Activated naive CD4-positive, alpha-beta T cell (primary cell): ENCODE measurements at places on chromosomes 1 and 21.

DNA sequence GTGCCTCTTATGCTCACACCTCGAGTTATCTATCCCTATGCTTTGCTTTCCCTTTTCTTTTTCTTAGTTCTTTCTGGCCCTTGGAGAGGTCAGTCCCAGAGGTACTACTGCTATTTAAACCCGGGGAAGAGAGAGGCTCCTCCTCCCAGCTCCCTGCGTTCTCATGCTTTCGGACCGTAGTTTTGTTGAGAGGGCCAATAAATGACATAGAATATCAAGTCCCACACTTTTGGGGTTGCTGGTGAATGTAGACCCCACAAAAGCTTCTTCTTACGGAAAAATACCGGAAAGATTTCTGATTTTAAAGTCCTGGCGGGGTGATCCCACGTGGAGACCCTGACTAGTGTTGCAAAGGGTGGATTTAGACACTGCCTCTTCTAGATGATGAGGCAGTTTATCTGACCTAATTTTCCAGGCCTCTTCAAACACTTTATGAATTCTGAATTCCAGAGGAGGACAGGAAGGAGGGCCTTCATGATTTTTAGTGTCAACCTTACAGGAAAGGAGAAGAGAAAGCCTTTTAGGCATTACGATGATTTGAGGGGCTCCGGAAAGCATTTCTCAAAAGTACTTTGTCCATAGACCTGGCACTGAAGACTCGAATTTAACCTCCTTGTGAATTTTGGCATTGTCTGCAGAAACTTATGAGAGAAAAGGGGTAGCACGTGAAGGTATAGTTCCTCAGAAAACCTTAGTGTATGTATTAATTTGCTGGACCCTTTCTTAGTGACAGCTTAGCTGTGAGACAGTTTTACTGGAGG, 694 bp downstream of the TMEM167B start:
- no peak for DNase-seq

DNA sequence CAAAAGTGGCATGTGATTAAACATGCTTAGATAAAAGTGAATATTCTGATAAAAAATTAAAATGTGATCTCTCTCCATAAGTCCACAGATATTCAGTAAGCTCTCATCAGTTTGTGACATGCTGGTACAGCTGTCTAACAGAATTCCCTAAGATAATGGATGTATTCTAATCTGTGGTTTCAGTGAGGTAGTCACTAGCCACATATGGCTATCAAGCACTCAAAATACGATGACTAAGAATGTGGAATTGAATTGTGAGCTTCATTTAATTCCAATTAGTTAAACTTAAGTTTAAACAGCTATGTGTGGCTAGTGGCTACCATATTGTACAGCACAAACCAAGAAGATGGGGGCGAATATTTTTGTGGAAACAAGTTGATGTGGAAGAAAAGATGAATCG, 4.1 kb upstream of the REG4 start:
- DNase-seq: no peak

DNA sequence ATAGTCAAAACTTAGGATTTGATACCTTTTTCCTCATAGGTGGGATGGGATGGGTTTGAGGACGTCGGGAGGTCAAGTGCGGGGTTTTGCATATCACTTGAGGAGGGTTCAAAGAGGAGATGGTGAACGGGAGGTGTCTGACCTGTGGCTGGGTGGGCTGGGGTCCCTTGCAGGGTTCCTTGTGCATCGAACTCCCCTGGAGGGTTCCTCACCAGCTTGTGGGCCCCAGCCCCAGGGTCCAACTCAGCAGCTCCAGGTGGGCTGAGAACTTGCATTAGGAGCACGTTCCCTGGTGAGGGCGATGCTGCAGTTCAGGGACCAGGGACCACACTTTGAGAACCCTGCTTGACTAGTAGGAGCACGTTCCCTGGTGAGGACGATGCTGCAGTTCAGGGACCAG, 23.2 kb downstream of the TRPM2 start:
- no peak for DNase-seq

GRCh38 chr21:41916888-41917433, 36.9 kb downstream of the C2CD2 start:
- no peak for DNase-seq

- DNase-seq: no peak
Measured at GRCh38 chr1:61842863-61843514, 100.7 kb downstream of the PATJ start.

- no peak for DNase-seq
Measured at GRCh38 chr21:44702973-44703730, 6.2 kb downstream of the KRTAP10-12 start.

GRCh38 chr1:227795732-227796131, 19.7 kb upstream of the PRSS38 start:
- DNase-seq: no peak

DNA sequence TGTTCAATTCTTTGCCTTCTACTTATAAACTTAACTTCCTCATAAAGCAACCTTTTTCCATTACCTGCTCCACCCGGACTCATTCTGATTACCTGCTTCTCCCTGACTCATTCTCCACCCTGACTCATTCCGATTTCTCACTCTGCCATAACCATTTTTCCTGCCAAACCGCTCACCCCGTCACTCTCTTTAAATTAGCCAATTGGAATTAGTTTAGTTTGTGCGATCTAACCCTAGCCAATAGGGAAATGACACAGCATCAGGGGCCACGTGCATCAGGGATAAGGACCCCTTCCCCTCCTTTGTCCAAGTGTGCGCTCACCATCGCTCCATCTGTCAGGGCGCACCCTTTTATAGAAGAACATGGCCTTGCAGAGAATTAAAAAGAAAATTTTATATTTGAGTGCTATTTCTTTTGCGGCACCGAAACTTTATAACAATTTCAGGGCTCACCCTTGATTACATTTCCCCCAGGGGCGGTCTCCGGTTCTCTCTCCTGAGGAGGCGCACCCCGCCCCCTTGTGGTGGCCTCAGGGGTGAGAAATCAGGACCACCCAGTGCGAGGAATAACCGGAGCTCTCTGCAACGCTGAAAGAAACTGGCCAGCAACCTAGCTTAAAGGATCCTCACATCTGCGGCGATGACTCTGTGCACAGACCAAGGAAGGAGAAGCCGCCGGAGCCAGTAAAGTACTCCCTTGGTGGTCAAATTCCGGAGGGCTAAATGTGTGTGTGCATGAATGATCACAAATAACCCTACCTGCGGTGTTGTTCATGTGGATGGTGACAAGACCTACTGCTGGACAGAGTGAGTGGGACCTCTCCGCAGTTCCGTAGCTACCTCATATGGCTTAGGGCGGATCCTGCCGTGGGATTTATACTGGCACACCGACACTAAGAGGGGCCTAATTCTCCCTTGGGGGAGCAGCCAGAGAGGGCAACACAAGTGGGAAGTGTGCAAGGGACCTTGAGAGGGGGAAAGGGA, 30.3 kb upstream of the CBR3 start:
- peak; percentile 60 for DNase-seq

GRCh38 chr1:207904391-207904790, 6.5 kb downstream of the CD34 start:
- DNase-seq: no peak

DNA sequence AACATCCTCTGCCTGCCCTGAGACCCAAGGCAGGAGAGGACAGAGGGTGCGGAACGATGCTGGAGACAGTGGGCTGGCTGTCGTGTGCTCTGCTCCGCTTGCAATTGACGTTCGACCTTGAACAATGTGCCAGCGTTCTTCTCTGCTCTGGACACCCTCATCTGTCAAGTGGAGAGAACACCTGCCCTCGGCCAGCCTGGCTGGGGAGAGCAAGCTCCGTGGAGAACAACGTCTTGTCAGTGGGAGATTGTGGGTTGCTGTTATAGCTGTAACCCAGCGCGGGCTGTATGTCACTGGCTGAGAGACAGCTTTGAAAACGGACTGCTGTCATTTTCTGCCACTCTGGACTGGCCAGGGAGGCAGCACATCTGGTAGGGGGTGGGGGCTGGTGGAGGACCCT, 14.7 kb downstream of the KIAA1614 start:
- no peak for DNase-seq

- no peak for DNase-seq
Measured at GRCh38 chr1:159587461-159587951, at the start of gene APCS. APCS (plus strand) TSS chr1:159587826; CDS start chr1:159587922, 96 bp downstream.

DNA sequence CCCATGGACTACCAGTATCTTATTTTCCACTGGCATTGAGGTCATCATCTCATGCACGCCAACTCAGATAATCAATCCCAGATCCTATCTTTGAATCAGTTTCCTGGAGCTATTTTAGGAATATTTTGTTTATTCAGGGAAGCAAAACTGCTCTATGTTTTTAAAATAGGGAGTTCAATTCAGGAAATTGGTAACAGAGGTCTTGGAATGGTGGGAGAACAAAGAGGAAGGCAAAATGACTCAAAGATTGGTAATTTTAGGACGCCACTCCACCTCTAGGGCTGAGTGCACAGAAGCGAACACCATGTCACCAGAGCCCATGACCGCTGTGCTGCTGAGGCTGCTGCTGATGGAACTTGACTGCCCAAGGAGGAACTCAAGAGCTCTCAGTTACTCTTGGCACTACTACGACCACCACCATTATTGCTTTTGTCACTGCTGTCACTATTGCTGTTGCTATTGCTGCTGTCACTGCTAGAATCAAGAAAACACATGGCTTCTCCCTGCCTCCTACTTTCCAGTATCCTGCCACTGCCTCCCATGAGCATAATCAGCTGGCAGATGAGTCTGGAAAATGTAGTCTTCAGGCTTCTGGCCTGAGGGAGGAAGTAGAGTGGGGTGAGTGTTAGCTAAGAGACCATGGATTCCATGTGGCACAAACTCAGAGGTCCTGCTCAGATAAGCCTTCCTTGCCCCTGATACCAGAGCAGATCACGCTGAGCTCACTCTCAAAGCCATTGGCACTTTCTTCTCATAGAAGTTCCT, 71.6 kb upstream of the CNIH3 start:
- DNase-seq: no peak

- DNase-seq: no peak
Measured at GRCh38 chr1:219928791-219929118, 398 bp upstream of the SLC30A10 start.

DNA sequence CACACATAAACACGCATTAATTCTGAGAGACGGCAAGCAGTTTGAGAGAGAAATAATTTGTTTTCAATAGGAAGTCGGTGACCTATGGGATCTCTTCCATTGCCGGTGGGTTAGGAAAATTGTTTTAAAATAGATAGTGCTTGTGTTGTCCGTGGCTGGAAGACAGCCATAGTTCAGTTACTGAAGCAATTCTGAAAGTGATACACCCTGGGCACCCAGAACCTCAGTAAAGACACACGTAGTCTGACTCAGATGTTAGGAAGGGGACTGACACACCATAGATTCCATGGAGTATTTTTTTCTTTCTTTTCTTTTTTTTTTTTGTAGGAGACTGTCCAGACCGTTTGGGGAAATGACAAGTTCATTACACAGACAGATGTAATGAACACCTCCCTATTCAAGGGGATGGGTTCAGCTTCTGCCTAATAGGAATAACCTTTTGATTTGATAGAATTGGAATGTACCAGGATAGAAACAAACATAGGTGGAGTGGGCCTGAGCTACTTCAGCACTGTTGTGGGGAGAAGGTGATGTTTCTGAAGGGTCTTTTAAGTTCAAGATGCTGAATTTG, 1.6 kb downstream of the C1orf21 start:
- no peak for DNase-seq

GRCh38 chr1:35364741-35365140, 96.2 kb downstream of the ZMYM4 start:
- DNase-seq: no peak

GRCh38 chr1:16215882-16216753, 3.7 kb upstream of the ARHGEF19 start:
- peak; percentile 20 for DNase-seq
